Stimulated activated naive CD8-positive, alpha-beta T cell treated with anti-CD3 and anti-CD28 coated beads, Interleukin-15, Interleukin-2, amounts not matched to agents 100 U/mL and 50 U/mL, for 24 hours (primary cell): ENCODE measurements at places on chromosomes 16 and 17.

DNA sequence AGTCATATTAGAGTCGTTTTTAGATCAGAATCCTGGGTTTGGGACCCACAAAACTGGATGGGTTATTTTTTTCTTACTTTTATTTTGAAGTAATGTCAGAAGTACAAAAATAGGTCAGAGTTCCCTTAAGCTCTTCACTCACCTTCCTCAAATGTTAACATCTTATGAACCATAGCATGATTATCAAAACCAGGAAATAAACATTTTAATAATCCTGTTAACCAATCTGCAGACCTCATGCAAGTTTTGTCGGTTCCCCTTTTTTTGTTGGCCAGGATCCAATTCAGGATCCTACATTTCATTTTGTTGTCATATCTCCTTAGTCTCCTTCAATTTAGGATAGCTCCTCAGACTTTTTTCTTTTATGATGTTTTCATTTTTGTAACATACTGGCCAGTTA is 162.0 kb downstream of the CHD9 start:
- DNase-seq = no peak

- DNase-seq = no peak
These were observed 4.1 kb upstream of the HOXB9 start for GRCh38 chr17:48630009-48630924.

DNA sequence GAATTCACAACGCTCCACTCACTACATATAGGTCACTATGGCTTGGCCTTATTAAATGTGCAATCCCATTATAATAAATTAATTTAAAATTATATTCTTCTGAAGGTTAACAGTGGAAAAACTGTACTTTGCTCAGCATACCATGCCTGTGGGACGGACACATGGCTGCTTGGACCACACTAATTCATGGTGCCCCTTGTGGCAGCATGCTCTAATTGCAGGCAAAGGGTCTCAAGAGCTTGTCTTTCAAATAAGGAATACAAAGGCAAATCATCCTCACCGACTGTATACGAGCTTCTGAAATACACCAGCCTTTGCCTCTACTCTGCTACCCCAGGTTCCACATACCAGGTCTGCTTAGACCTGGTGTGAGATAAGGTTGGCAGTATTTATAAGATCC is 11.7 kb downstream of the SMPD3 start:
- DNase-seq = no peak

DNA sequence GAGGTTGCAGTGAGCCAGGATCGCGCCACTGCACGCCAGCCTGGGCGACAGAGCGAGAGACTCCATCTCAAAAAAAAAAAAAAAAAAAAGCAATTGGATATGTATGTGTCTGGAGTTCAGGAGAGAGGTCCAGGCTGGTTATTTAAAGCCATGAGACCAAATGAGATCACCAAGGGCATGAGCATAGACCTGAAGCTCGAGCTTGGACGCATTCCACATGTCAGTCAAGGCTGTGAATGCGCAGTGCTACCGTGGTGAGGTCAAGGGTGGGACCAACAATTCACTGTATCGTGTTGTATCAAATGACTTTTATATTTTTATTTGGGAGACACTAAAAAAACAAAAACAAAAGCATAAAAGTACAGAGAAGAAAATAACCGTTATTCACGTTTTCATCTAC is 29.1 kb upstream of the SPNS2 start:
- DNase-seq = no peak

GRCh38 chr17:29615492-29616299 is 7.0 kb downstream of the CORO6 start:
- DNase-seq = peak; percentile 89

DNA sequence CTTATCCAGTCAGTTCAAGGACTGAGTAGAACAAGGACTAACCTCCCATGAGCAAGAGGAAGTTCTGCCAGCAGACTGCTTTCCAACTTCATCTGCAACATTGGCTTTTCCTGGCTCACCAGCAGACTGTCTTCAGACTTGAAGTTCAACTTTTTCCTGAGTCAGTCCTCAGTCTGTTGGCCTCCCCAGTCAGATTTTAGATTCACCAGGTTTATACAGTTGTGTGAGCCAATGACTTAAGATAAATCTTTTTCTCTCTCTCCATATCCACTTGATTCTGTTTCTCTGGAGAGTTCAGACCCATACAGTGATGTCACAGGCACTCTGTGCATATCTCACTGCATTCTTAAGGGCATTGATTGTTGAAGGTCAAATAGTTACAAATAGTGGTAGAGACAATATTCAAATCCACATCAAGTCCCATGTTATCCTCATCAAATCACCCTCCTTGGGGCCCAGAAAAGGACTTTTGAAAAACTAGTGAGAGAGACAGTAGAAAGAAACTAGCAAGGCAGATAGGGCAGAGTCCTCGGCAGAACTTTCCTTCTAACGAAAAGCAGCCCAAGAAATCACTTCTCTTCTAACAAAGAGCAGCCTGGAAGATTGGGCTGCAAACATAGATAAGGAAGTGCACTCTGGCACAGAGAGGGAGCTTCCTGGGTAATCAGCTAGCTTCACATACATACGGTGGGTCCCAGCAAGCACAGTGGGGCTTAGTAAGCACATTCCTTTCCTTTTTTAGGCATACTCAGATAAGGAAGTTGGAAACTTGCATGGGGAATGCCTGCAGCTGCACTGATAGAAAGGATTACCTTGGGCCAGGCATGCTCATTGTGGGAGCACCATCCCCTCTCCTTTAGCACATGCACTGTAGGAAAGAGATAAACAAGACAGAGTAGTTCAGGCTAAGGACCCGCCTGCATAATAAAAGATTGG is 132.3 kb upstream of the FAM20A start:
- DNase-seq = no peak

- no peak for DNase-seq
These were observed 12.1 kb upstream of the CBX8 start for GRCh38 chr17:79808763-79809529.

DNA sequence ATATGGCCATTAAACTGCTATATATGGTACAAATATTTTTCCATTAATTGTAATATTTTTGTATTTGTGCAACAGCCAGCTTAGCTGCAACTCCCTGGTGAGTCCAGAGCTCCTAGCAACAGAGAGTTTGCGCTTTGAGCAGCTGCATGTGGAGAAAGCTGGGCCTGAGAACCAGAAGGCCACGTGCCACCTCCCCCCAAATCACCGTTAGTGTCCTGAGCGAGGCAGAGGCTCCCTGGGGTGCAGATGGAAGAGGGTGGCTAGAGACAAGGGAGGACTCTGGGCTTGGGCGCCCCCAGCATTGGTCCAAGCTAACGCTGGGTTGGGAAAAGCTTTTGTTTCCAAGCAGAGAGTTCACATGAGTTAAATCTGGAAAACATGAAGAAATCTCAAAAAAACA is 41.6 kb downstream of the HSBP1 start:
- no peak for DNase-seq

DNA sequence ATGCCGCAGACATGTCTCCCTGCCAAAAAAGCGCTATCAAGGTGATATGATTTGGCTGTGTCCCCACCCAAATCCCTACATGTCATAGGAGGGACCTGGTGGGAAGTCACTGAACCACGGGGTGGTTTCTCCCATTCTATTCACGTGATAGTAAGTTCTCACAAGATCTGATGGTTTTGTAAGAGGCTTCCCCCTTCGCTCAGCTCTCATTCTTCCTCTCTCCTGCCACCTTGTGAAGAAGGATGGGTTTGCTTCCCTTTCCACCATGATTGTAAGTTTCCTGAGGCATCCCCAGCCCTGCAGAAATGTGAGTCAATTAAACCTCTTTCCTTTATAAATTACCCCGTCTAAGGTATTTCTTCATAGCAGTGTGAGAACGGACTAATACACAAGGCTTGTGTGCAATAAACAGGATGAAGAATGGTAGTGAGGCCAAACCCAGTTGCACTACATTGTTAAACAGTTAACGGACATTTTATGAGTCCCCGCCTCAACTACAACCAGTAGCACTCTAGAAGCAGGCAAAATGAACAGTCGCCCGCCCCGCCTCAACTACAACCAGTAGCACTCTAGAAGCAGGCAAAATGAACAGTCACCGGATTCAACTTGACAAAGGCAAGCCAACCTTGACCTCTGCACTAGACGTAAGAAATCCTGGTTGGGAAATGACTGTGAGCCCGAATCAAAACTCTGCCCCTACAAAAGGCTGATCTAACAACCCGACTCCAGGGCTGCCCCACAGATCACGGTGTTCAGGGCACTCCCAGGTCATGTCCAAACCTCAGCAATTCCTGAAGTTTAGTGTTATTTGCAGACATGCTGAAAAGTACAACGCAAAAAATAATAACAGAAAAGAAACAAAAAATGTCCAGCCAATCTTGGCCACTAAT is 26.3 kb downstream of the VPS53 start:
- DNase-seq = no peak

DNA sequence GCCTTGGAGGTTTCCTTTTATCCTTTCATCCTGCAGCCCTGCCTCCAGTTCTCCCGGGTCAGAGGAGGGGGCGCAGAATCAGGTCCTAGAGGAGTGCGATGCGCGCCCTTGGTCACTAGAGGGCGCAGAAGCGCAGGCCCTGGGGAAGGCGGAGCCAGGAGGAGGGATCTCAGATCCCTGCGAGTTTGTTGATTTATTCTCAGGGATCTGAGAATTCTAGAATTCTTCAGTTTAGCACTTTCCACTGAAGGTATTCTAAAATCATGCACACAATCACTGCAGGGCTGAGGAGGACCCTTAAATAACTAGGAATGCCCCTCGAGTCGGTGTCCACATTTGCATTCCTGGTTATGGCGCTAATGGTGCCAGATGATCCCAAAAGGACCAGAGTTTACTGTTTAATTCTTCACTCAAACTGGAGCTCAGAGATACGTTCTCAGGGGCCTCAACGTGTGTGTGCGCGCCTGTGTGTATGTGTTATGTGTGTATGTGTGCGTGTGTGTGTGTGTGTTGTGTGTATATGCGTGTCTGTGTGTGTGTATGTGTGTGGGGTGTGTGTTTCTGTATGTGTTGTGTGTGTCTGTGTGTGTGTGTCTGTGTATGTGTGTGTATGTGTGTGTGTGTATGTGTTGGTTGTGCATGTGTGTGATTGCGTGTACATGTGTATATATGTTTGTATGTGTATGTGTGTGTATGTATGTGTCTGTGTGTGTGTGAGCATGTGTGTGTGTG is 6.9 kb upstream of the ELAC2 start:
- peak; percentile 73 for DNase-seq

GRCh38 chr17:15436473-15437302 is 30.7 kb downstream of the CDRT4 start:
- peak; percentile 19 for DNase-seq

GRCh38 chr16:55964923-55965475 is 89.8 kb upstream of the CES5A start:
- no peak for DNase-seq

GRCh38 chr16:68445458-68445857 is 2.9 kb downstream of the SMPD3 start:
- DNase-seq = peak; percentile 64

GRCh38 chr17:38898291-38898679 is 27.1 kb upstream of the LASP1NB start:
- DNase-seq = no peak

- DNase-seq = no peak
These were observed 428 bp upstream of the DNASE1L2 start for GRCh38 chr16:2235695-2236336.

DNA sequence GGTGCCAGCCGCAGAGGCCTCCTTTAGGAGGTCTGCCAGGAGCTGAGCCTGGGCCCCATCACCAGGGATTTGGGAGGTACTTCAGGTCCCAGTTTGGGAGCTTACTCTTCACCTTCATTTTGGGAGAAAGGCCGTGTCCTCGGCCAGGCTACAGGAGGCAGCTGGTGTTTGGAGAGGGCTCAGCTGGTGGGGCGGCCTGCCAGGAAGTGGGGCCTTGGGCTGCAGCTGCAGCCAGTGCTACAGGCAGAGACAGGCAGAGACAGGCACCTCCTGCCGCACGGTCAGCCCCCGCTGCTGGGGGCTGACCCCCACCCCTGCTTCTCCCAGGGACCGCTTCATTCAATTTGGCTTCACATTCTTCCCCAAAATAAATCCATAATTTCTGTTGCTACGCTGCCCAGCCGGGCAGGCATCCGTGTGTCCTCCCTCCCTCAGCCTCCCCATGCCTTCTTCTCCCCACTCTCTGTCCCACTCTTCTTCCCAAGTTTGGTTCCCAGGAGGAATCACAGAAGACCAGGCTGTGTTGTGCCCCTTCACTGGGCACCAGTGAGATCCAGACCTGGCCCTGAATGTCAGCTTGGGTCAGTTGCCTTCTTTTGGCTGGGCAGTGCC is 6.1 kb downstream of the TMEM235 start:
- no peak for DNase-seq

GRCh38 chr16:57017251-57017650 is 27.9 kb downstream of the NLRC5 start:
- DNase-seq = no peak

DNA sequence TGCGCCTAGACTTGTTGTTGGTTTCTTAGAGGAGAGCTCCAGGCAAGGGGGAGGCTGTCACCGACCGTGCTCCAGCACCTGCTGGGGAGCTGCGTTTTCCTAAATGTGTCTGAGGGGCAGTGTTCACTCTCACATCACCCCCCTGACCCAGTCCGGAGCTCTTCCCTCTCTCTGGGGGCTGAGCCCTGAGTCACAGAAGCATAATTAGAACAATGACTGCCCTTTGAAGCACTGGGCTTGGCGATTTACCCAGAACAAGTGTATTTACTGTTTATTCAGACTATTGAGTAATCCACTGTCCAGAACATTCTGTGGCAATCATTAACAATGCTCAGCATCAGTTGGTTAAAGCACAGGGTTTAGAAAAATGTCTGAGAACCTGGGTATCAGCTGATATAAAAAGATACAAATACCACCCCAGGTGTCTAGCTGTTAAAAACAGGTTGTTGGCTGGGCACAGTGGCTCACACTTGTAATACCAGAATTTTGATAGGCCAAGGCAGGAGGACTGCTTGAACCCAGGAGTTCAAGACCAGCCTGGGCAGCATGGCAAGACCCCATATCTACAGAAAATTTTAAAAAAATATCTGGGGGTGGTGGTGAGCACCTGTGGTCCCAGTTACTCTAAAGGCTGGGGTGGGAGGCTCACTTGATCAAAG is 8.1 kb downstream of the CES4A start:
- no peak for DNase-seq

- DNase-seq = no peak
These were observed 27.1 kb upstream of the SCNN1B start for GRCh38 chr16:23274968-23275367.

DNA sequence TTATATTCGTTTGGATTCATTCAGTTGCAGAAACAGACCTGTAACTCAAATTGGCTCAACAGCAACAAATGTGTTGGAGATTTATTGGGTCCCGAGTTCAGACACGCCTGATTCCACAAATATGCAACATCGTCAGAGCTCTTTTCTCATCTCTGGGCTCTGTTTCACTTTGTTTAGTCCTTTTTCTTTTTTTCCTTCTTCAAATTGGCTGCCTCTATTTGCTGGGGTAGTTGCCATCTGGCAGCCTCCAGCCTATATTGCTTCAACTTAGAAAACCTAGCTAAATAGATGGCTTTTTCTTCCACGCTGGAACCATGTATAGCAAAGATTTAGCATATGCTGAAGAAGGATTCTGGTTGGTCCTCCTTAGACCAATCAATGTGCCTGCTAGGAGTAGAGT is 398.5 kb downstream of the RBFOX1 start:
- DNase-seq = no peak

GRCh38 chr17:4444782-4445473 is 11.2 kb downstream of the SPNS3 start:
- no peak for DNase-seq
